Head of caudate nucleus (tissue), 42 donors: ENCODE measurements at places on chromosomes 16 and 17.

GRCh38 chr16:84298376-84298899 is 3.8 kb downstream of the WFDC1 start:
- no peak for DNase-seq

- no peak for DNase-seq
These were observed 13.5 kb downstream of the SCO1 start for GRCh38 chr17:10683853-10684252.

DNA sequence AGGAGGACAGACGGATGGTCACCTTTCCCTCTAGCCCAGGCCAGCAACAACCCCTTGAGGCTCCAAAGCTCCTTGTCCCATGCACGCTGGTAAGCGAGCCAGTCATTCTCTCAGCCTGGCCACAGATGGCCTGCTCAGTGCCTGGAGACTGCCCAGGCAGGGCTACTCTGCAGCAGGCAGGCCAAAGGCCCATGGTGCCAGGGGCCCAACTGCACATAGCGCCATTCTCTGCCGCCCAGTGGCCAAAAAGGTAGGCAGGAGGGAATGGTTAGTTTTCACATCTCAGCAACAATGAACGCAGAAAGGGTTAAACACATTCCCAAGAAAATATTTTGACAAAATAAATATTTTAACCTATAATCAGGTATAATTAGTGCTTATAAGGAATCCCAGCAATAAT is 7.7 kb upstream of the SREBF1 start:
- DNase-seq = peak; percentile 49

- no peak for DNase-seq
These were observed 5.7 kb upstream of the NME1 start for GRCh38 chr17:51147650-51148049.

- no peak for DNase-seq
These were observed 238.8 kb downstream of the MRTFB start for GRCh38 chr16:14309906-14310305.

GRCh38 chr17:67519801-67520251 is 142.7 kb downstream of the PITPNC1 start:
- no peak for DNase-seq

DNA sequence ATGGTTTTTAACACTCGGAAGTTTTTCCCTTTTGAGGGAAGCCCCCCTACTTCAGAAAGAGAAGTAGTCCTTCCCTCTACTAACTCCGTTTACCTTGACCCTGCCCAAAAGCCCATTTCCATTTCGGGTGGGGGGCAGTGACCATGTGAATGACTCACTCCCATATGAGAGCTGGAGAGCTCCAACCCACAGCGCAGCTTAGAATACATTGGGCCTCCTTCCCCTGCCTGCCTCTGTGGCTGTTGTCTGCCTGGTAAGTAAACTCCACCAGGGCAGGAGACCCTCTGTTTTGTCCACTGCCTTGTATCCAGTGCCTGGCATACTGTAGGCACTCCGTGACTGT is 985 bp downstream of the SGSM2 start:
- DNase-seq = no peak

GRCh38 chr17:47720754-47721533 is 12.1 kb upstream of the TBX21 start:
- no peak for DNase-seq

DNA sequence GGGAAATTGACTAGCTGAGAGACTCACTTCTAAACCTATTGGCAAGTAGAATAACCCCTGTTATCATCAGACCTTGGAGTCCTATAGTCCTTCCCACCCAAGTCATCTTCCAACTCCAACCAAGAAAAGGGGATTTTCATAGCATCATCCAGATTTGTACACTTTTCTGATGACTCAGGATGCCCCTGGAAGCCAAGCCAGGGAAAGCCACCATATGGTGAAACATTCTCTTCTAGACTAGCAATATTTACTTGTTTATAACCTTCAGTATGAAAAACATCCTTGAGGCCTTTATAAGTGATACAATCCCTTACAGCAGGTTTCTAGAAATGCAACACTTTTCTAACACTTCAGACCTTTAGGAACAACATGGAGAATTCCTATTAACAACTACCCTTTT is 618.8 kb upstream of the CDH11 start:
- no peak for DNase-seq
